ENCODE measurements at places on chromosomes 1 and 21.
A peak's percentile ranks its signal among the peaks of the same experiment; 100 is the strongest.

GRCh38 chr21:46226920-46227599 is 1.5 kb downstream of the LSS start:
- no peak for DNase-seq

- DNase-seq: no peak
These were observed 115.7 kb upstream of the UBE2U start for GRCh38 chr1:64087768-64088167.

- peak; percentile 82 for DNase-seq
These were observed 4.1 kb upstream of the PTPN7 start for GRCh38 chr1:202164271-202165037.

- DNase-seq: peak; percentile 53
These were observed 501 bp downstream of the FBXO6 start for GRCh38 chr1:11664336-11665065.

GRCh38 chr1:219790834-219791615 is 137.3 kb downstream of the SLC30A10 start:
- DNase-seq: no peak

DNA sequence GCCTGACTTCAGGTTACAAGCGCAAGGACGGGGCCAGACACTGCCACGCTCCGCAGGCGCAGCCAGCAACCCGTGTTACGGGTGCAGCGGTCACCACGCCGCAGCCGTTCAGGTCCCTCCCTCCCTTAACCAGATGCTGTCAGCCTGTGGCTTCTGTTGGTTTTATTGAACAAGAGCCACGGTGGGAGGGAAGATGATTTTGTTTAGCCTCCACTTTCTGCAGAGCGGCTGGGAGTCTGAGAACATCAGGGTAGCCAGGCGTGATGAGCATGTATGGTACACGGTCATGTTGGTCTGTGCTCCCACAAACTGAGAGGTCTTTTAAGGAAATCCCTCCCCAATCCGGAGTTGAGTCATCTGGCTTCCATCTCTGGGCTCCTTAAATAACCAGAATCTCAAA is 18.5 kb upstream of the ADARB1 start:
- no peak for DNase-seq

GRCh38 chr1:11661103-11661502 is 2.9 kb upstream of the FBXO6 start:
- DNase-seq: no peak

GRCh38 chr1:228368801-228369607 is 37.6 kb downstream of the TRIM11 start:
- no peak for DNase-seq

GRCh38 chr1:54811066-54811465 is 9.9 kb upstream of the TTC22 start:
- no peak for DNase-seq

GRCh38 chr1:56477164-56478111 is 101.9 kb downstream of the PLPP3 start:
- DNase-seq: no peak

DNA sequence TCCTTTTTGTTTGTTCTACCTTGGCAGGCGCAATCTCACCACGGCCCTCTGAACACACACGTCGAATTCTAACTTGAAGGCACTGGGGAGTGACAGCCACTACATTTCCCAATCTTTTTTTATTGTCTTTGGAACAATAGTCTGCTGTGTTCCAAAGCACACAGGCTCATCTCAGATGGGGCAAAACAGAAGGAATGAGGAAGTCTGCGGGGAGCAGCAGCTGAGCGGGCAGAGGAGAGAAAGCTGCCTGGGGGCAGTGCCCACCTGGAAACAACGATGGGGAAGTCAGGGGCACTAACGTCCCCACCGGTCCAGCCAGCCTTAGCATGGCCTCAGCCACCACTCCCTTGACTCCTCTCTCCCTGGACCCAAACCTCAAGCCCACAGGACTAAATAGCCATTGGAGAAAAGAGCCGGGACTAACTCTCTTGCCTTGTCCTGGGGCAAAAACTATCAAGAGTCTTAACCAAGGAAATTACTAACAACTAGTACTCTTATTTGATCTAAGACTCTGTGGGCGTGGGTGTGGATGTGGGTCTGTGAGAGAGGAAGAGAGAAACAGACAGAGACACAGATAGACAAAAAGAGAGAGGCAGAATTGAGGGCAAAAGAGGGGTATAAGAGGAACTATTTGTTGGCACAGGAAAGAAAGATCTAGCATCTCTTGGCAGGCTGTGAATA is 34.2 kb downstream of the SYF2 start:
- no peak for DNase-seq

DNA sequence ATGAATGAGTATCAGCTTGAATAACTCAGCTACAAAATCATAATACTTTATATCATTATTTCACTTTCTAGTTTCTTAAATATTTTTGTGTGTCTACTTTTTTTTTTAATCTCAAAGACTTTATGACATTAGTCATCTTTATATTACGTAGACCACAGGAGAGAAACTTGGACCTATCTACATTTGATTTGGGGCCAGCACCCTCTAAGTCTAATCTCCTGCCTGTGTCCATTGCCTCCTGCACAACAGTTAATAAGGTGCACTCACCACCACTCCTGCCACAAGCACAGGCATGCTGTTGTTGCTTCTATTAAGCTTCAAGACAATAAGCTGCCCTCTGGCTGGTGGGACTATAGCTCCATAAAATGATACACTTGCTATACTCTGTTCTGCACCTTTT is 70.4 kb downstream of the DIRAS3 start:
- no peak for DNase-seq
